ENCODE measurements at places on chromosomes 5 and 9.

DNA sequence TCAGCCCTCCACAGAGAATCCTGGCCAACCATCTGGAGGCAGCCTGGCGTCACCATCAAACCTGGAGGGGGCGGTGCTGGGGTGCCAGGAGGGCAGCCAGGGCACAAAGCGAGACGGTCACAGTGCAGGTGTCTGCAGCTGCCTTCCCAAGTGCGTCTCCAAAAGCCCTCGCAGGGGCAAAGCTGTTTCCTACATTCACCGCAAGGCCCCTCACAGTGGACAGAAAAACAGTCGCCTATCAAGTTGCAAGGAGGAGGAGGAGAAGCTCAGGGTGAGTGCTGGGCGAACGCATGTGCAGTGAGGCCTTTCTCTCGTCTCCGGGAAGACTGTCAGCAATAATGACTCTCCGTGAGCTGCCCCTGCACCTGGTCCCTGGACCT, 18.0 kb upstream of the LHX3 start:
- peaks cover 10% of the 10 kb centered on the region for H3K4me1 ChIP-seq
- no peak overlapping the region for H3K4me3 ChIP-seq
- no peaks in the 10 kb centered on the region for H3K36me3 ChIP-seq
- H3K27ac ChIP-seq: no peak overlapping the region
- no peak for DNase-seq
- no peaks in the 10 kb centered on the region for H3K27me3 ChIP-seq

DNA sequence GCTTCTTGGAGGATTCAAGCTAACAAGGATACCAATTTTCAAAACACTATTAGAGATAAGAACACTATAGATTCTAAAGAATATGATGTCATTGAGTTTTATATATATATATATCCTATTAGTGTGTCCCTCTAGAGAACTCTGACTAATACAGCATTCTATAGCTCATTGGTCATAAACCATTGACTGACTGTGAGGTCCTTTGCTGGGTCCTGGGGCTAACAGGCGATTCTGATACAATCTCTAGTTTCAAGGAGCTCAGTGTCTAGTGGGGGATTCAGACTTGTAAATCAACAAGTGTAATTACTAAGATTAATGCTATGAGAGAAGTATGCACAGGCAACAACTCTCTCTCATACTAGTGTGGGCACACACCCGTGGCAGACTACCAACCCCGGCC, 234.5 kb downstream of the DENND1A start:
- H3K4me1 ChIP-seq: peaks cover 10% of the 10 kb centered on the region
- H3K4me3 ChIP-seq: no peak overlapping the region
- H3K27ac ChIP-seq: no peak overlapping the region
- peaks cover 10% of the 10 kb centered on the region for H3K36me3 ChIP-seq
- no peak for DNase-seq

DNA sequence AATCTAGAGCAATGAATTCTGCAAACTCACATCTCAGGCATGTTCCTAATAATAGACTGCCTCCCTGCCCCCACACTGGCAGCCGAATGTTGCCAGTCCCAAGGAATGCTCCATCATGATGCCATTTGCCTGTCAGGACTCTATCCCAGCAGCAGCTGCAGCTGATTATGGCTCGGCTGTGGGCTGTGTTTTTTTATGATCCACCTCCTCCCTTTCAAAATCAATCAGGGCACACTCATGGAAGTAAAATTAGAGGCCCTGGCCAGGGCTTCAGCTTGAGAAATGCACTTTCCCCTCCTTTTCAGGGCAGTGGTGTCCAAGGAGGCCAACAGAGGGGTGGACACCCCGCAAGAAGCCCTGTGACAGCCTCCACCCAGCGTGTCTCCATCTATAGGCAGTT, 176.7 kb upstream of the S1PR3 start:
- no peak for DNase-seq
- no peak overlapping the region for H3K4me3 ChIP-seq
- H3K4me1 ChIP-seq: no peaks in the 10 kb centered on the region
- H3K27me3 ChIP-seq: peaks cover 63% of the 10 kb centered on the region
- no peaks in the 10 kb centered on the region for H3K36me3 ChIP-seq

GRCh38 chr9:115135821-115136778, 18.1 kb upstream of the TNC start:
- no peak overlapping the region for H3K27ac ChIP-seq
- H3K27me3 ChIP-seq: peaks cover 49% of the 10 kb centered on the region
- no peaks in the 10 kb centered on the region for H3K36me3 ChIP-seq
- DNase-seq: no peak
- no peaks in the 10 kb centered on the region for H3K4me1 ChIP-seq
- H3K4me3 ChIP-seq: no peak overlapping the region

DNA sequence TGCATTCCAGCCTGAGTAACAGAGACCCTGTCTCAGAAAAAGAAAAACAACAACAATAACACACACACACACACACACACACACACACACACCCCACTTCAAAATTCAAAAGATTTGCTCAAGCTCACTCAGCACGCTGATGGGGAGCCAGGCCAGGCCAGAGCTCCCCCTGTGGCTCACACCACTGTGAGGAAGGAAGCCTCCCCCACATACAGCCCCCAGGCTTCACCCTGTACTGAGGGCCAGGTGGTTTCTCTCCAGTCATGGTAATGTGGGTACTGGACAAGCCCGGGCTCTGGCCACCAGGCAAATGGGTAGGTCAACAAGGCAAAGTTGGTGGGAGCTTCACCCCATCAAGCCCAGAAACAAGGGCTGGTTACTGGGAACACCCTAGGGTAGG, 19.0 kb downstream of the ATOX1 start:
- H3K27me3 ChIP-seq: no peaks in the 10 kb centered on the region
- H3K27ac ChIP-seq: no peak overlapping the region
- peak overlapping the region; percentile 57 for H3K4me3 ChIP-seq
- peaks cover 12% of the 10 kb centered on the region for H3K4me1 ChIP-seq

DNA sequence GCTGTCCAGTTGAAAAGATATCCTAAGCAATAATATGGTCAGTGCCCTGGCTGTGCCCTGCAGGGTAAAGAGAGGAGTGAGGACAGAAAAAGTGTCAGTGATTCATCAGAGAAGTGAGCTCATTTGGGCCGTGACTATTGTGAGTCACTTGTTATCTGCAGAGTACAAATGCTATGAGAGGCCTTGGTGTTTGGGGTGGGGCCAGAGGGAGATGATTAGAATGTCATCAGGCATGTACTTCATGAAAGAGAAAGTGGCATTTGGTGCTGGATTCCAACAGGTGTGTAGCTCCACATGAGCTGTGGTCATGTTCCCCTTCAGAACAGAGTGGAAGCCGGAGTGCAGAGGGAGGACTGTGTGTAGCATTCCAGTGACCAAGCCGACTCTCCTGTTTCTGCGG, 174.1 kb downstream of the KDM4C start:
- peaks cover 24% of the 10 kb centered on the region for H3K4me1 ChIP-seq
- DNase-seq: no peak
- H3K27ac ChIP-seq: no peak overlapping the region
- no peak overlapping the region for H3K4me3 ChIP-seq
- H3K27me3 ChIP-seq: no peaks in the 10 kb centered on the region

- no peak overlapping the region for H3K27ac ChIP-seq
- peak; percentile 4 for DNase-seq
- no peak overlapping the region for H3K4me3 ChIP-seq
- peaks cover 3% of the 10 kb centered on the region for H3K4me1 ChIP-seq
- peaks cover 56% of the 10 kb centered on the region for H3K27me3 ChIP-seq
Observed at GRCh38 chr5:1406681-1407640, 38.3 kb downstream of the SLC6A3 start.

GRCh38 chr9:70092190-70092589, 48.5 kb downstream of the MAMDC2 start:
- peaks cover 13% of the 10 kb centered on the region for H3K4me1 ChIP-seq
- DNase-seq: no peak
- peak overlapping the region; percentile 64 for H3K27ac ChIP-seq
- H3K27me3 ChIP-seq: peaks cover 10% of the 10 kb centered on the region

- no peak for DNase-seq
- no peak overlapping the region for H3K4me3 ChIP-seq
- no peaks in the 10 kb centered on the region for H3K36me3 ChIP-seq
- no peaks in the 10 kb centered on the region for H3K27me3 ChIP-seq
- H3K4me1 ChIP-seq: peaks cover 24% of the 10 kb centered on the region
- peak overlapping the region; percentile 10 for H3K27ac ChIP-seq
Observed at GRCh38 chr9:77926371-77926878, 105.2 kb downstream of the GNAQ start.

DNA sequence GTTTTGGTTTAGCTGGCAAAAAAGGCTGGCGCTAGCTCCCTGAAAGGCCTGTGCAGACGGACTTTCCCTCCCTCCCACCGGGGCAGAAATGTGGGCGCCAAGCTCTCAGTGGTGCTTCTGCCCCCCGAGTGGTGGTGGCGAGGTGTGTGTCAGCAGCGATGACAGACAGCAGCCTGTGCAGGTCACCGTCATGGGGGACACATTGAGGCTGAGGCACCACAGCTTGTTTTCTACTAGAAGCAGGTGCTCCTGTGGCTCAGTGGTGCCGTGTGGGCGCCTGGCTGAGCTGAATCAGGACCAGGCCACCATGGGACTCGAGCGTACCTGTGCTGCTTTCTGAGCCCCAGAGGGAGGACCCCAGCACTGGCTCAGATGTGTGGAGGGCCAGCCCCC, 6.2 kb downstream of the WNK2 start:
- no peak overlapping the region for H3K27ac ChIP-seq
- peaks cover 23% of the 10 kb centered on the region for H3K27me3 ChIP-seq
- H3K36me3 ChIP-seq: no peaks in the 10 kb centered on the region
- H3K4me1 ChIP-seq: no peaks in the 10 kb centered on the region
- DNase-seq: no peak

GRCh38 chr5:136080483-136081216, 51.9 kb downstream of the TGFBI start:
- peaks cover 45% of the 10 kb centered on the region for H3K27me3 ChIP-seq
- DNase-seq: peak; percentile 44

DNA sequence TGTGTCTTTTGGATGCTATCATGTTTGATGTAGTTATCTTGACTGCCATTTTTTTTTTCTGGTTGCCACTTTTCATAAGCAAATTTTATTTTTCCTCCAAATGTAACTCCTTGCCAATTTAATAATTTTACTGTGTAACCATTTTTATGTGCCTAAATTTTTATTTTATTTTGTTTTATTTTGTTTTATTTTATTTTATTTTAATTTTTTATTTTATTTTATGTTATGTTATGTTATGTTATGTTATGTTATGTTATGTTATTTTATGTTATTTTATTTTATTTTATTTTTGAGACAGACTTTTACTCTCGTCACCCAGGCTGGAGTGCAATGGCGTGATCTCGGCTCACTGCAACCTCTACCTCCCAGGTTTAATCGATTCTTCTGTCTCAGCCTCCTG, 107.8 kb upstream of the DHFR start:
- H3K36me3 ChIP-seq: peaks cover 5% of the 10 kb centered on the region
- H3K4me3 ChIP-seq: no peak overlapping the region
- no peak overlapping the region for H3K27ac ChIP-seq
- H3K4me1 ChIP-seq: peaks cover 21% of the 10 kb centered on the region
- no peak for DNase-seq
- H3K27me3 ChIP-seq: no peaks in the 10 kb centered on the region

DNA sequence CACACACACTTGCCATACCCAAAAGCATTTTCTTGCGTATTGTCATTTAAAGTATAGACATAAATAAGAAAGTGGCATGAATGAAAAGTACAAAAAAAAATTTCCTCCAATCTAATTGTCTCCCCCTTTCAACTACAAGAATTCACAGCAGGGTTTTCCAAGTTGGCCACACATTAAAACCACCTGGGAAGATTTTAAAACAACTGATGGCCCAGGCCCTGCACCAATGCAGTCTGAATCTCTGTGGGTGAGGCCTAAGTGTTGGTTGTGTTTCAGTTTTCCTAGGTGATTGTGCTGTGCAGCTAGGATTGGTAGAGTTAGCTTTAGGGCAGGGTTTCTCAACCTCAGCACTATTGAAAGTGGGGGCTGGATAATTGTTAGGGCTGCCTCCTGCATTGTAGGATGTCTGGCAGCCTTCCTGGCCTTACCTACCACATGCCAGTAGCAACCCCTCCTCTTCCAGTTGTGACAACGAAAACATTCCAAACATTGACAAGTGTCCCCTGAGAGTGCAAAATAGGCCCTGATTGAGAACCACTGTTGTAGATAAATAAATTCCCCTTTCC, 337.1 kb downstream of the KIAA0825 start:
- H3K4me1 ChIP-seq: no peaks in the 10 kb centered on the region
- H3K4me3 ChIP-seq: no peak overlapping the region
- DNase-seq: no peak
- peaks cover 2% of the 10 kb centered on the region for H3K36me3 ChIP-seq
- H3K27ac ChIP-seq: no peak overlapping the region

GRCh38 chr9:33161011-33161588, 6.0 kb downstream of the B4GALT1 start:
- no peaks in the 10 kb centered on the region for H3K27me3 ChIP-seq
- H3K27ac ChIP-seq: peak overlapping the region; percentile 99
- H3K36me3 ChIP-seq: peaks cover 2% of the 10 kb centered on the region
- peak; percentile 50 for DNase-seq
- H3K4me3 ChIP-seq: peak overlapping the region; percentile 98

GRCh38 chr9:116193636-116194035, 40.0 kb downstream of the PAPPA start:
- DNase-seq: no peak
- no peaks in the 10 kb centered on the region for H3K27me3 ChIP-seq
- H3K4me3 ChIP-seq: no peak overlapping the region

GRCh38 chr5:123452401-123452800, 29.2 kb upstream of the CEP120 start:
- no peak for DNase-seq
- no peak overlapping the region for H3K4me3 ChIP-seq
- H3K36me3 ChIP-seq: no peaks in the 10 kb centered on the region
- peaks cover 12% of the 10 kb centered on the region for H3K27me3 ChIP-seq

DNA sequence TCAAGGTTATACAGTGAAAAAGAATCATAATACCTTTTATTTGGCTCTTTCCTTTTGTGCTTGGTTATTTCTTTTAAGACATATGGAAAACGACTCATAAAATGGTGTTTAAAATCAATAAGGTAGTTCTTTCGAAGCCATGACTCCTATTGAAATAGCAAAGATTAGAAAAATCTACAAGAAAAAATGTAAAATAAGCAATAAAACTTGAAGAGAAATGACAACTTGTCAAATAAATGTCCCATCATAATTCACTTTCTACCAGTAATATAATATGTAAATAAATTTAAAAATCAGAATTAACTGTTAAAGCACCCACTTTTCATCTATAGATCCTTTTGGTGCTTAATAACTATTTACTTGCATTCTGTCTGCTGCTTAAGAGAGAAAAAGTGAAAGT, 12.5 kb downstream of the TEX10 start:
- no peaks in the 10 kb centered on the region for H3K27me3 ChIP-seq
- no peak for DNase-seq
- no peak overlapping the region for H3K4me3 ChIP-seq
- H3K36me3 ChIP-seq: peaks cover 16% of the 10 kb centered on the region

- peaks cover 41% of the 10 kb centered on the region for H3K4me1 ChIP-seq
- no peaks in the 10 kb centered on the region for H3K27me3 ChIP-seq
- H3K36me3 ChIP-seq: peaks cover 3% of the 10 kb centered on the region
- DNase-seq: no peak
- H3K27ac ChIP-seq: peak overlapping the region; percentile 90
- H3K4me3 ChIP-seq: peak overlapping the region; percentile 94
Observed at GRCh38 chr5:36242534-36243485, 1.1 kb upstream of the NADK2 start.

DNA sequence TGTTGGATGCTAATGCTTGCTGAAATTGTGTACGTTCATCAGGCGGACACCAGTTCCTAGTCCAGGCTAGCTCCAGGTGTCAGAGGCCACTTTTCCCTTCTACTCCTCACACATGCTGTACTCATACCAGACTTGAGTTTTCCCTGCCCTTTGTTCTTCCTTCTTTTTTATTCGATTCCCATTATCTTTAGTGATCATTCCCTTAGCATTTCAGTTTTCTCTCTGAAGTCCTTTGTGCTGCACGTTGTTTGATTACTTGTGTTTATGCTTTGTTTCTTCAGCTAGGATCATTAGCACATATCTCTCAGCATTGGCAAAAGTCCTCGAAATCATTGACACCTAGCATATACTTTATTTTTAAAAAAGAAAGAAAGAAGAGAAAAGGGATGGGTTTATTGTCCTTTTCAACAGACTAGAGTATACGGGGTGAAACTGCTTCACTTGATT, 409 bp upstream of the COX7C start:
- H3K27me3 ChIP-seq: peaks cover 10% of the 10 kb centered on the region
- H3K27ac ChIP-seq: peak overlapping the region; percentile 97
- peaks cover 6% of the 10 kb centered on the region for H3K36me3 ChIP-seq

All from T-helper 17 cell (primary cell).